ENCODE measurements at places on chromosomes 4 and X.

DNA sequence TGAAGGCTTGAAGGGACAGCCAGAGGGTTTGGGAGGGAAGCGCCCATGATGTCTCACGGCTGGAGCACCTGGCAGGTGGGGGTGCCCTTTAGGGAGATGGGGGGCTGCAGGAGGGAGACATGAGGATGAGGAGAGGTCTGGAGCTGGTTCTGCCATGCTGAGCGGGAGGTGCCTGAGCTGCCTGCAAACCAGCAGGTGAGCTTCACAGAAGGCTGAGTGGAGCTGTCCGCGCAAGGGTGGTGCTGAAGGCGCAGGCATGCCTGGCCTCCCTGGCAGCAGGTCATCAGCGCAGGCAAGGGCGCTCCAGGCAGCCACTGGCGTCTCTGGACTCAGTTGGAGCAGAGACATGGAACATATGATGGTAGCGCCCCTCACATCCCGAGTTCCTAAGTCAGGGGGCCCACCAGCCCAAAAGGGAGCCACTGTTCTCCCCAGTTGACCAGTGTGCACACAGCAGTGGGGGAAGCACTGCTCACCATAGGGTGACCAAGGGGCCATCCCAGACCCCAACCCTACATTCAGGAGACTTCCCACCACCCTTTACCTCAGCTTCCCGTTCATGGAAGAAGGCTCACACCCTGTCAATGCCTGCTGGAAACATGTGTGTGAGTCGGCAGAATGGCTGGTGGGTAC, 25.8 kb downstream of the ADRA2C start:
- no peak for DNase-seq

DNA sequence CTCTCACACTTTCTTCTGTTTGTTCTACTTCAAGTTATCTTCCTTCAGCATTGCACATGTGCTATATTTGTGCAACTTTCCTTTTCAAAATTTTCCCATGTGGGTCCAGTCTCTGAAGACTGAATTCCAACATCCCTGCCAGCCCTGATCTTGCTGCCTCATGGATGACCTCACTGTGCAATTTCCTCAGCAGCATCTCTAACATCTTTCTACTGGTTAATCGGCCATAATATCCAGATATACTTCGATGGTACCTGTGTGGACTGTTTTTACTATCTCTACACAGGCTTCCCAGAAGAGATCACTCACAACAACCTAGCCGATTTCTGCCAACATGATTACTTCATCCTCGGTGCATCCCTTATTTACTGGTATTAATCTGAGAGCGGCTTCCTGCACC, 41.5 kb downstream of the GPM6A start:
- DNase-seq, result no peak

- no peak for DNase-seq
Measured at GRCh38 chr4:104451573-104451972, 43.1 kb downstream of the CXXC4 start.

GRCh38 chr4:101556842-101557241, 209.5 kb upstream of the PPP3CA start:
- DNase-seq, result peak; percentile 21

DNA sequence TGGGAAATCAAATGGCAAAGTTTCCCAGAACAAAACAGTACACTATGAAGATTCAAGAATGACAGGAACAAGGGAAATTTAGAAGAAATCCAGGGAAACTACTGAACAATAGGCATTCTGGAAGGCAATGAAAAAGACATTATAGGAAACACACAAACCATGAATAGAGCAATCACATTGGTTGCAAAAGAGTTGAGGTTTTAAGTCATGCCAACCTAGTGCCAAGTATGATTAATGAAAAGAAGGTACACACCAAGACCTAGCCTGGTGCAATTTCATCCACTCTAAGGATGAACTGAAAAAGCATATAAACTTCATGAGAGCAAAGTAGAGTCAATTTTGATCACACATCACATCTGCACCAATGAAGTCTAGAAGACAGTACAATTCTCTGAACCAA, 326.9 kb downstream of the PDHA2 start:
- DNase-seq, result no peak

GRCh38 chrX:13371186-13371585, 51.3 kb upstream of the ATXN3L start:
- DNase-seq, result no peak

- no peak for DNase-seq
Measured at GRCh38 chr4:7182616-7183015, 9.7 kb upstream of the SORCS2 start.

GRCh38 chr4:3168029-3168428, 80.9 kb upstream of the MSANTD1 start:
- no peak for DNase-seq

DNA sequence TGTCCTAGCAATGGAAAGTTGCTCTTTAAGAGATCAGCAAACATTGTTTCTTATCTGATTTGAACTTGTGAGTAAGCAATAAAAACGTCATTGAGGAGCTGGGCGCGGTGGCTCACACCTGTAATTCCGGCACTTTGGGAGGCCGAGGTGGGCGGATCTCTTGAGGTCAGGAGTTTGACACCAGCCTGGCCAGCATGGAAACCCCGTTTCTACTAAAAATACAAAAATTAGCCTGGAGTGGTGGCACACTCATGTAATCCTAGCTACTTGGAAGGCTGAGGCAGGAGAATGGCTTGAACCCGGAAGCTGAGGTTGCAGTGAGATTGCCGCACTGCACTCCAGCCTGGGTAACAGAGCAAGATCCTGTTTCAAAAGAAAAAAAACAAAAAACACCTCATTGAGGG, 11.2 kb upstream of the PLAC8 start:
- no peak for DNase-seq

DNA sequence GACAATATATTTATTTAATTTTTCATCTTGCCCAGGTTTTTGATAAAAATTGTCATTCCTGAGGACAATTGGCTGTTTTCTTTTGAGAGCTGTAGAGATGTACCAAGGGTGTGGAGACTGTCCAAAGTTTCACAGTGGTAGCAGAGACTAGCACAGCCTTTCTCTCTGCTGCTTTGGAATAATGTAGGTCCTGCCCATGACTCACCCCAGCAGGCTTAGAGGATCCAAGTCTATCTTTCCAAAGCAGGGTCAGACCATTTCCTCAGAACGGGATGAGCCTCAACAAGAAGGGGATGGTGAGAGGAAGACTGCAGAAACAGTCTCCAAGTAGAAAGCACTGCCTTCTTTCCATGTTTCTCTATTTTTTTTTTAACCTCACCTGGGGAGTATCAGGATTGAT, 131.5 kb upstream of the RPL34 start:
- DNase-seq, result no peak

GRCh38 chr4:152077582-152077981, 316.8 kb upstream of the GATB start:
- no peak for DNase-seq

GRCh38 chr4:152344001-152344400, 191.9 kb downstream of the FBXW7 start:
- DNase-seq, result no peak

DNA sequence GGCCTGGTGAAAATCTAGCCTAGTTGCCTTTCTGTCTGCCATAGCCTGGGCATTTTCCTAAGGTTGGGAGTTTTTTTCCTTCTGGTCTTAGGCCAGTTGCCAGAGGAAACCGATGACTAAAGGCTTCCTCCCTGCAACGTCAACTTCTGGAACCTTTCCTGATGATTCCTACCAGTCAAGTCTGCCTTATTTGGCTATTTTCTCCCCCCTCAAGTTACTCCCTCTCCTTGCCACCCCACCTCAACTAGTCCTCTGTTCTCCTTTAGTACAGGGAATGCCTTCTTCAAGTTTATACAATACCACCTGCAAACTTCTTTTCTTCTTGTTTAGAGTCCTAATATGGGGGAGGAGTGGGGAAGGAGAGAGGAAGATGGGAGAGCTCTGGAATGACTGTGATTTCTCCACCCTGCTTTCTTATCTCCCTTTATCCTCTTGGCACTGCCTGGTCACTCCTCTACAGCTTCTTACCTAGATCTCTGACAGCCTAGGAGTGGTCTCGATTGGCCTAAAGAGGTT, 10.6 kb downstream of the MSN start:
- DNase-seq, result no peak

GRCh38 chrX:15448010-15448639, 45.0 kb downstream of the PIR start:
- no peak for DNase-seq

DNA sequence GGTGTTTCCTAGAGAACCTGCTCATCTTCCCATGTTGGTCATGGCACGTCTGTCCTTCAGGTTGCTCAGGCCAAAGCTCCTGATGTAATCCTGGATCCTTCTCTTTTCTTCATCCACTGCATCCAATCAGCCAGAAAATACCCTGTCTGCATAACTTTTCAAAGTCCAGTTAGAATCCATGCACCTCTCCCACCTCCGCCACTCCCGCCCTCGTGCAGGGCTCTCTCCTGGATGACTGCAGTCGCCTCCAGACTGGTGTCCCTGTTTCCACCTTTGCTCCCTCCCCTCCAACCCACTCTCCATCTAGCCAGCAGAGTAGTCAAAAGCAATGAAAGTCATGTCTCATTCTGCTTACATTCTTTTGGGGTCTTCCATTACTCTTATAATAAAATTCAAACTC, 16.0 kb downstream of the CNGA2 start:
- no peak for DNase-seq

DNA sequence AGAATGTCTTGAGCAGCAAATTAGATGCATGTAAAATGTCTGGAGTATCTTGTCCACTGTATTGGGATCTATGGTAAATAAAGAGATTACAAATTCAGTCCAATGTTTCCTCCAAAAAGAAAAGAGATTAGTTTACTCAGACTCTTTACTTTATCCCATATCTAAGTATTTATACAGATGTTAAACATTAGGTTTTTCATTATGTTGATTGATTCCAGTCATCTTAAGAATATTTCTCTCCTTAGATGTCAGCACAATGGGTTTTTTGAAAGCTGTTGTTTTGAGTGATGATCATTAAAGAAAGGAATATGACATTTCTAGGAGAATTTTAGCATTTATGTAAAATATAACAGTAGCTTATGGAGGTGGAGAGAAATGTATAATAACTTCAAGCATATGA, 938.9 kb downstream of the C4orf33 start:
- no peak for DNase-seq

DNA sequence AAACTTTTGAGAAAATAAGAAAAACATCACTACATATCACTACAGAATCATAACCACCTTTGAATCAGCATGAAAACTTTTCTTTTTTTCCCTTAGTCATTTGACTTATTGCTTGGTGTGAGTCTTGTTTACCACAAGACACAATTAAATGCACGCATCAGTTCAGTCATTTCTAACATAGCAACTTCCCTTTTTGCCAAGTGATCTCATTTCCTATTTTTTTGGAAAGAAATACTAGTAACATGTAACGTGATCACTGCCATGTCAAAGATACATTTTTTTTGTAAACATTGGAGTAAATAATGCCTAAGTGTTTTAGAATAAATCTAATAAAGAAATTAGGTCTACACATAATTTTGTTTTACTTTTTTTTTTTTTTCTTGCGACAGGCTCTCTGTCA, 5.1 kb upstream of the CXCL8 start:
- no peak for DNase-seq

GRCh38 chr4:109682875-109683274, 20.4 kb downstream of the CASP6 start:
- no peak for DNase-seq

DNA sequence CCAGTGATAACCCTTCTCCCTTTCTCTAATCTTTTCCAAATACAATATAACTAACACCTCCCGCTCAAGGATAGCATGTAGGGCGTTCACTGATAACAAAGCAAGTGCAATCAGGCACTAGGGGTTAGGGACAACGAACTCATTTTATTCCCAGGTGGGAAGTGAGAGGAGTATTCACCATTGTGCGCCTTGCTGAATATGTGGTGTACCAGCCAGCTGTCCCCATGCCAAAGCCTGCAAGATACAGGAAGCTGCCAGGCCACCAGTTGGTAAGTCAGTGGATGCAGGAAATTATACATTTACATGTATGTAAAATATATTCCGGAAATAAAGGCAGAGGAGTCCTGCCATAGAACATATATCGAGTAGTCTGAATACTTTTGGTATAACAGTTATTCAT, 6.3 kb upstream of the HPRT1 start:
- no peak for DNase-seq

DNA sequence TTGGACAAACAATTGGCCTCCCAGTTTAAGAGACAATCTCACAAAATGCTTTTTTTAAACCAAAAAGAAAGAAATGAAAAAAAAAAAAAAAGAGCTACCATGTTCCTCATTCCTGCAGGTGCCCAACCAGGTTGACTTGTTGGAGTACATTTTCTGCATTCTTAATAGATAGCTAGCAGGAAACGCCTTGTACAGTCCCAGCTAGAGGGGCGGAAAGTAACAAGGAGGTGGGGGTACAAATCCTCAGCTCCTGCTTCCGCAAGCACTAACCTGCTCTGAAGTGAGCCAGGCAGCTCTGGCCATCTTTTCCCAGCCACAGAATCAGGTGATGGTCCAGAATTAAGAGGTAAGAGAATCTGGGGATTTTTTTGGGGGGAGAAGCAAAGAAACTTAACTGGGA, at the start of gene VGLL1:
Gene VGLL1, plus strand, starts transcription at position 265 of the 400 bp plus-strand sequence. CDS start 3,806 bp downstream, outside the sequence.
- DNase-seq, result no peak

- DNase-seq, result no peak
Measured at GRCh38 chr4:23818097-23818885, 71.6 kb downstream of the PPARGC1A start.

DNA sequence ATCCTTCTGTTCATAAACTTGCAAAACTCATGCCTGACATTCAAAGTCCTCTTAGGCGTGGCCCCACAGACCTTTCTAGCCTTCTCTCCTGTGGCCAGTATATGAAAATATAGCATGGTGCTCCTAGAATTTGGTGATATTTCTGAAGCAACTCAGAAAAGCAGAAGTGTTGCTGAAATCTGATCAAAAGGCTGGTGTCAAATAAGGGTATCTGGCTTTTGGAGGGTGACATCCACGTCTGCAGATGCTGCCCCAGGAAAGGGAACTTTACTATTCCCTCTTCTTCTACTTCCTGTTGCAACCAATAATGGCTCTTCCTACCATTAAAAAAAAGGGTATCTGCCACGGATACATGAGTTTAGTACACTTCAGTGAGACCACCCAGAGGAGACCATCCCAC, 83.9 kb upstream of the RPS6KA3 start:
- no peak for DNase-seq

DNA sequence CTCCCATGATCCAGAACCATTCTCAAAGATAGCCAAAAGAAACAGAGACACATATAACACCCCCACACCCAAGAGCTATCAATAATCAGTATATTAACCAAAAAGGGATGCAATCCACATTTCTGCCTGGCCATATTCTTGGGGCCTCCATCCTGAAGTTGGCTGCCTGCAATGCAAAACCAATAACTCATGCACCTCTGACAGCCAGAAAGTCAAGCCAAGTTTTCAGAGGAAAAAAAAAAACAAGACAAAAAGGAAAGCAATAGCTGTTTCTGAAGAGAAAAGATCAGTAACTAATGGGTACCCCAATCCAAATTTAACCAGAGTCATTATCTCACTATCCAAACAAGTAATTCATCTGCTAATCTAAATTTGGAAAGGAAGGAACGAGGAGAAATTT, 7.3 kb upstream of the PRDM5 start:
- no peak for DNase-seq

Data from HL-60 (cell line).